Activated CD4-positive, CD25-positive, alpha-beta regulatory T cell treated with anti-CD3 and anti-CD28 coated beads, Interleukin-2, amount 50 U/mL, for 24 hours (primary cell): ENCODE measurements at places on chromosomes 13 and 19.

DNA sequence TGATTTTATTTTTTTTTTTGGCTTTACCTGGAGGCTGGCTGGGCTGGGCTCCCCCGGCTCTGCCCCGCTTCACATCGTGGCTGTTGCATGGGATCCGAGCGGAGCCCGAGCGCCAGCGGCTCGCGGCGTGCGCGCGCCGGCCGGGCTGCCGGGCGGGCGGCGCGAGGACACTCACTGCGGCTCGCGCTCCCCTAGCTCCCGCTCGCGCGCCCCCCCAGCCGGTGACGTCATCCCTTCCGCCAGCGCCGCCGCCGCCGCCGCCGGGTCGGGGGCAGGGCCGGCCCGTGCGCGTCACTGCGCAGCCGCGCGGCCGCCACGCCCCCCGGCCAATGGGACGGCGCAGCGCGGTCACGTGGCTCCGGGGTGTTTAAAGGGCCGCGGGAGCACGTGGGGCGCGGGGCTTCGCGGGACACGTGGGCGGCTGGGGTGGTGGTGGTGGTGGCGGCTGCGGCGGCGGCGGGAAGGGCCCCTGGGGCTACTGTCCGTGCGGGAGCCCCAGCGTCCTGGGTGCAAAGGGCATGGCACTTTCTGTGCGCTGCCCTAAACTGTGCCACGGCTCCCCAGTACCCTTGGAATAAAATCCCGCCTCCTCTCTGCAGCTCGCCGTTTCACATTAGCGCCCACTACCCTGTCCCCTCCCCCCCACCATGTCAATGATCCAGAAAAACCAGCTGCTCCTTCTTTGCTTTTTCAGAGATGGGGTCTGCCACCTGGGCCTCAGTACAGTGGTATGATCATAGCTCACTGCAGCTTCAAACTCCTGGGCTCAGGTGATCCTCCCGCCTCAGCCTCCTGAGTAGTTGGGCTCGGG is at the start of gene PTPRS:
Gene PTPRS, minus strand, starts transcription at position 176 of the 811 bp plus-strand sequence. CDS start 54,672 bp downstream, outside the sequence.
- peak; percentile 73 for ATAC-seq

DNA sequence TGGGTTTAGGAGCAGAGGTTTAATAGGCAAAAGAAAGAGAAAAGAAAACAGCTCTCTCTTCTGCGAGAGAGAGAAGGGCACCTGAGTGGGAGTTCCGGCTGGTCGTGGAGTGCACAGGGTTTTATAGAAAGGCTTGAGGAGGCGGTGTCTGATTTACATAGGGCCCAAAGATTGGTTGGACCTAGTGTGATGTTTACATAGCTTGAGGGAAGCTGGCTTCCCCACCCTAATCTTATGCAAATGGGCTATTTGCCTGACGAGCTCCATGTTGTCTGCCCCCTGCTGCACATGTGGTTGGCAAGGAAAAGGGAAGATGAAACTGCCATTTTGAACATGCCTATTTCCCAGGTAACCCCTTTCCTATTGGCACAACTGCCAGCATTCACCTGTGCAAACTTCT is 21.5 kb upstream of the MEDAG start:
- ATAC-seq = no peak

GRCh38 chr13:53050151-53050550 is 21.5 kb downstream of the OLFM4 start:
- no peak for ATAC-seq

- ATAC-seq = peak; percentile 73
Measured at GRCh38 chr13:43805071-43805468, 18.3 kb upstream of the ENOX1 start.

DNA sequence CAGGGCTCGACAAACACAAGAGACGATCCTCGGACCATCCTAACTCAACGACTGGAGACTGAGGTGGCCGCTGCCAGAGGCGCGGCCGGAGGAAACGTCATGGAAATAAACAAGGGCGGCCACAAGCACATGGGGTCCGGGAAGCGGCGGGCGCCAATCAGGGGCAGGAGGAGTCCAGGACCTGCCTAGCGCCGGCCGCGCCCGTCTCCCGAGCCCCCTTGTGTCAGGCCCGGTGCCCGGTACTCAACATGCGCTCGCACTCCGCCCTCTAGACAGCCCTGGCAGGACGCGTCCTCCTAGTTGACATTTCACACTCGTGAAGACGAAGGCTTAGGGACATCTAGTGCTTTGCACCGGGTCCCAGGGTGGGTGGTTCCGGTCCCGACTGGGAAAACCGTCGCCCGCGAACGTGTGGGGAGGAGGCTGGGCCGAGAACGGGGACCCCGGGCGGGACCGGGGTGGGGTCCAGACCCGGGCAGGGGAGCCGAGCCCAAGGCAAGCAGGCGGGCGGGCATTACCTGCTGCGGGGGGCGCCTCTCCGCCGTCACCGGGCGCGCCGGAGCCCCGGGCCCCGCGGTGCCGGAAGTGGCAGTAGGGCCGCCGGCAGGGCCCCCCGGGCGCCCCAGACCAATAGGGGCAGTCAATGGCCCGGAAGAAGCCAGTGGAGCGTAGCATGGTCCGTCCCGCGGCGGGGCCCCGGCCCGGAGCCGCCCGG is 442 bp downstream of the REXO1 start:
- peak; percentile 22 for ATAC-seq

GRCh38 chr13:49530457-49530856 is 34.7 kb downstream of the PHF11 start:
- no peak for ATAC-seq

DNA sequence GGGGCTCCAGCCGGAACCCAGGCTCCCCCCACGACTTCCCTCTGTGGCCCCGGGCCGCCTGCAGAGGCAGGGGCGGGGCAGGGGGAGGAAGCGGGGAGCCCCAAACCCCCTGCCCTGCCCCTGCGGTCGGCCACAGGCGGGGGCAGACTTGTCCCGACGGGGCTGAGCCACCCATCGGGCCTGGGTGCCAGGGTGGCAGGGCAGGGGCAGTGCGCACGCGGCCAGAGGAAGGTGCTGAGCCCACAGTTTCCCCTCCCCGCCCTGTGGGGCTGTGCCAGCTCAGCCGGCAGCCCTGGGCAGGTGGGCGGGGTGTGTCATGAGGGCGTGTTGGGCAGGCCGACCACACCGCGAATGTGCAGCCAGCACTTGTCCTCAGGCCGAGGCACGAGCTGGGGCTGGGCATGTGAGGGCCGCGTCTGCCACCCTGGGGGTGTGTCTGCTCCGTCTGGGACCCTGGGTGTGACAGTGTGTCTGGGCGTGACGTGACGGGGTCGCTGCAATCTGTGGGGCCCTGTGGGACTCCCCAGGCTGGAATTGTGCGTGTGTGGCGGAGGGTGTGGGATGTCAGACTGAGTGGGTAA is 17.7 kb downstream of the CCDC97 start:
- ATAC-seq = peak; percentile 72

- ATAC-seq = peak; percentile 87
Measured at GRCh38 chr19:55353803-55354697, 469 bp downstream of the COX6B2 start.

DNA sequence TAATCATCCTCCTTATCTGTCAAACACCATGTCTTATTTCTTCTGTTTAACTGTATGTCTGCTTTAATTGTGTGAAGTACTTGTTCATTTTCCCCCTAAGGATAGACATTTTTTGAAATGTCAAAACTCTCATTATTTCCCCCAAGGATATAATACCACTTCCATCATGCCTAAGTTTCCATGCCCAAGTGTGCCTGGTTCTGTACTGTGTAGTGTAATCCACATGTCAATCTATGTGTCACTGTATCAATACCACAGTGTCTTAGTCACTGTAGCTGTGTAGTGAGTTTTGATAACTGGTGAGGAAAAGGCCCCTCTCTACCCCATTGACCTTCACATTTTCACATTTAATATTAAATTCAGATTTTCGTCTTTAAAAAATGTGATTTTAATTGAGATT is 1265.5 kb downstream of the PCDH9 start:
- no peak for ATAC-seq

DNA sequence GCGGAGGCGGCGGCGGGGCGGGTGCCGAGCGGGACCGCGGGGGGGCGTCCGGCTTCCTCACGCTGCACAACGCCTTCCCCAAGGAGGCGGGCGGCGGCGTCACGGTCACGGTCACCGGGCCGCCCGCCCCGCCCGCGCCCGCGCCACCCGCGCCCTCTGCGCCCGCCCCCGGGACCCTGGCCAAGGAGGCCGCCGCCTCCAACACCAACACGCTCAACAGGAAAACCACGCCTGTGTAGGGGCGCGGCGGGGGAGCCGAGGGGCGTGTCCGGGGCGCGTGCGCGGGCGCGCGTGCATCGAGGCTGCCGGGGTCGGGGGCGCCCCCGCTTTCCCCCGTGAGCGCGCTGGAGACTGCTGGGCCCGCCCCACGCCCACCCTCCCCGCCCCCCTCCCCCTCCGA is 8.8 kb upstream of the CACNG6 start:
- no peak for ATAC-seq

DNA sequence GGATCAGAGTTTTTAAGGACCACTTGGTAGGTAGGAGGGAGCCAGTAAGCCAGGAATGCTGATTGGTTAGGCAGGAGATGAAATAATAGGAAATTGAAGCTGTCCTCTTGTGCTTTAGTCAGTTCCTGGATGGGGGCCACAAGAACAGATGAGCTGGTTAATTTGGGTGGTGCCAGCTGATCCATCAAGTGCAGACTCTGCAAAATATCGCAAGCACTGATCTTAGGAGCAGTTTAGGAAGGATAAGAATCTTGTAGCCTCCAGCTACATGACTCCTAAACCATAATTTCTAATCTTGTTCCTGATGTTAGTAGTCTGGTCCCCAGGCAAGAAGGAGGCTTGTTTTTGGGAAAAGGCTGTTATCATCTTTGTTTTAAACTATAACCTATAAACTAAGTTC is 117.9 kb upstream of the GPR12 start:
- no peak for ATAC-seq

DNA sequence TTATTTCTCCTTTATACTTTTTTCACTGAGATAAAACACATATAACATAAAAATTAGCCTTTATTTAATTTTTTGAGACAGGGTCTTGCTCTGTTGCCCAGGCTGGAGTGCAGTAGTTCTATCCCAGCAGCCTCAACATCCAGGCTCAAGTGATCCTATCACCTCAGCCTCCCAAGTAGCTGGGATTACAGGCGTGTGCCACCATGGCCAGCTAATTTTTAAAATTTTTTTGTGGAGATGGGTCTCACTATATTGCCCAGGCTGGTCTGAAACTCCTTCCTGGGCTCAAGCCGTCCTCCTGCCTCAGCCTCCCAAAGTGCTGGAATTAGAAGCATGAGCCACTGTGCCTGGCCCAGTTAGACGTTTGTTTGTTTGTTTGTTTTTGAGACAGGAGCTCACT is 28.4 kb downstream of the CRTC1 start:
- no peak for ATAC-seq

DNA sequence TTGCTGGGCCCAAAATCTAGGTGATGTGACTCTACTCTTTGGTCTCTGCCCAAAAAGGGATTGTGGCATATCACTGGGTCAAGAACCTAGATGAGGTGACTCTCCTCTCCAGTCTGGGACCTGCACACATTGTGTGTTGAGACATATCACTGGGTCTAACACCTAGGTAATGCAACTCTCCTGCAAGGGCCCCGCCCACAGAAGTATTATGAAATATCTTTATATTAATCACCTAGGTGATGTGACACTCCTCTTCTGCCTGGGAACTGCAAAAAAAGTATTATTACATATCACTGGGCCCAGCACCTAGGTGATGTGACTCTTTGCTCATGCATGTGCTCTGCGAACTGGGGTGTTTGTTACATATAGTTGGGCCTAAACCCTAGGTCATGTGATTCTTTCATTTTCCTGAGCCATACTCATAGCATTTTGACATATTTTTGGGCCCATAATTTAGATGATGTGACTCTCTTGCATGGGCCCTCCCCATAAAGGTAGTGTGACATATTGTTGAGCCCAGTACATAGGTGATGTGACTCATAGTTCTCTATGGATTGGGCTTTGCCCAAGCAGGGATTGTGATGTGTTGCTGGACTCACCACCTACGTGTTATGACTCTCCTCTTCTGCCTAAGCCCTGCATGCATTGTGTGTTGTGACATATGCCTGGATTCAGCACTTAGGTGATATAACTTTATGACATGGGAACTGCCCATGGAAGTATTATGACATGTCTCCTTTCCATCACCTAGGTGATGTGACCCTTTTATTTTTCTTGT is 11.2 kb upstream of the ZNF681 start:
- no peak for ATAC-seq

- ATAC-seq = no peak
Measured at GRCh38 chr13:20209948-20210347, 17.2 kb upstream of the GJB2 start.

DNA sequence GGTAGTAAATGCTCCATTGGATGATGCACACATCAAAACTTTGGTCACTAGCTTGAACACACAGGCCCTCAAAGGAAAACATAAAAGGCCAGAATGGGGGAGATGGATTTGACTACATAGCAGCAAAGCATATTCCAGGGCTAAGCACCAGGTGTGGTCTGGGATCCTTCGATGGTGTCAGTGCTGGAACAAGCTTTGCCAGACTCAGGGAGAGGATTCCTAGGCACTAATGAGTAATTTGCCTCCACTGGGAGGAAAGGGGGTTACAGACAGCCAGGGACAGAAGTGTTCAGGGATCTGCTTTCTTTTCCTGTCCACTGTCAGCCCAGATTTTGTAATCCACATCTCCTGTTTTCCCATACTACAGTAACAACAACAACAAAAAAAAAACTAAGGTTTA is 157.2 kb upstream of the OBI1 start:
- ATAC-seq = no peak

- ATAC-seq = no peak
Measured at GRCh38 chr13:54018485-54018884, 989.9 kb downstream of the OLFM4 start.
